Endodermal cell (in vitro differentiated cells): ENCODE measurements at places on chromosomes 4 and X.

- DNase-seq = no peak
Measured at GRCh38 chr4:181517491-181517890, 725.7 kb upstream of the TENM3 start.

DNA sequence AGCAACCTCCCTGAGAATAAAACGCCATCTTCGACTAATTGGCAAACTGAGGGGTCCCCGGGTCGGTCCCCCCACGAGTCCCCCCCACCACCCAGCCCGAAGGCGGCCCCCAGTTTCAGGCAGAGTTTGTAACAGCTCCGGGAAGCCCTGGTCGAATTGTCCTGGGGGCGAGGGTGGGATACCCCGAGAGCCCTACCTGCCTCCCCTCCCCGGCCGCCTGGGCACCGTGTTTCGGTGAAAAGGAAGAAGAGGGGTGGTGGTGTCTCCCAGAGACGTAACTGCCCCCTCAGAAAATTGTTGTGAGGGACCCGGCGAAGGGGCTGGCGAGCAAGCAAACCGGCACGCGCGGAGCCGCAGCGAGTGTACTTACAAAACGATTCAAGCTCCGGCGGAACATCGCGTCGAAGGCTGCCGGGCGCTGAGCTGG lies 1.2 kb downstream of the ATP11C start:
- peak; percentile 53 for DNase-seq

GRCh38 chrX:63349307-63349706 lies 1.8 kb downstream of the SPIN4 start:
- DNase-seq = no peak

GRCh38 chr4:152831416-152831815 lies 51.7 kb downstream of the ARFIP1 start:
- DNase-seq = no peak

- no peak for DNase-seq
Measured at GRCh38 chrX:150482537-150483206, 85.7 kb upstream of the MTM1 start.

DNA sequence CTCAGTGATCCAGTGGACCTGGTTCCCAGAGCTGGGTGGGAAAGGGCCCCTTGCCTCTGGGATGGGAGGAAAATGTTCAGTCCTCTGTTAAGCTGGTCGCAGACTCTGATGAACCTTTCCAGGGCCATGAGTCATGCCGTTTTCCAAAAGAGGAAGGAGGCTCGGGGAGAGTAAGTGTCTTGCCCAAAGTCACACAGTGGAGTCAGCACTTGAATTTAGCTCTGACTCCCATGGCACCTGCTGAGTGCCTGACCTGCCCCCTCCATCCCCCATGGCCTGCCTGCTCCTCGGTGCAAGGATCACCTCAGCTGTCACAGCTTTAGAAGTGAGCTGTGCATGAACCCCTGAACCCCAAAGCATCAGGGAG lies 14.0 kb upstream of the KIAA0232 start:
- DNase-seq = no peak

DNA sequence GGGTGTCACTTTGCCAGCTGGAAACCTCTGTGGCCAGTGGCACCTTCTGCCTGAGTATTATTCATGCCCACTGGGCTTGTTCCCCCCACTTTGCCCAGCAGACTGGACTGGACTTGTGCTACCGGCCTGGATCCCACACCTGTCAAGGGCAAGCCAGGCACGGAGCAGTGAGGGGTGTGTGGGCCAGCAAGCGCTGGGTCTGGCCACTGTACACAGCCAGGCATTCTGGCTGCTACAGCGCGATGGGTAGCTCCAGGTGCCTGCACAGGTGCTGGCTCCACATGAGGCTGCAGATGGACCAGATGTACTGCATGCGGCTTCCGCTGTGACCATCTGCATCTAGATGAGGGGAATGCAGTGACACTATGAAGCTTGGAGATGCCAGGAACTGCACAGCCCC lies 39.5 kb downstream of the KCNE5 start:
- no peak for DNase-seq
